Activated T-helper 1 cell treated with anti-CD3 and anti-CD28 coated beads, Interleukin-2, amount 50 U/mL, for 16 hours (primary cell): ENCODE measurements at places on chromosomes 3 and 15.

DNA sequence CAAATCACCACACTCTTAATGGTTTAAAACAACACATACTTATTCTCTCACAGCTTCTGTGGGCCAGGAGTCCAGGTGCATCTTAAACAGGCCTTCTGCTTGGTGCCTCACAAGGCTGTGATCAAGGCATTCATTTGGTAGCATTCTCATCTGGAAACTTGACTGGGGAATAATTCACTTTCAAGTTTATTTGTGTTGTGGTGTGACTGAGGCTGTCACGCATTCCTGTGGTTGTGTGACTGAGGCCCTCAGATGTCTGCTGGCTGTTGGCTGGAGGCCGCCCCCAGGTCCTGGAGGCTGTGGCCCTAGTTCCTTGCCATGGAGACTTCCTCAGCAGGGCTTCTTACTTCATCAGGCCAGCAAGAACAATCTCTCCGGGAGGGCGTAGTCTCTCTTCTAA, 16.9 kb upstream of the FAM3D start:
- DNase-seq, result no peak

- DNase-seq, result no peak
Observed at GRCh38 chr3:39138804-39139415, 14.5 kb downstream of the CSRNP1 start.

GRCh38 chr3:100123112-100123511, 8.8 kb upstream of the FILIP1L start:
- DNase-seq, result no peak

- DNase-seq, result no peak
Observed at GRCh38 chr15:61083081-61083787, 145.9 kb downstream of the RORA start.

- DNase-seq, result no peak
Observed at GRCh38 chr15:83446904-83447709, at the start of gene SH3GL3. Gene SH3GL3 (plus strand): TSS chr15:83447341. CDS start chr15:83447534, 193 bp downstream.

- DNase-seq, result no peak
Observed at GRCh38 chr3:37114251-37115145, 59.9 kb downstream of the LRRFIP2 start.

- no peak for DNase-seq
Observed at GRCh38 chr3:4138150-4138785, 164.9 kb upstream of the SETMAR start.

GRCh38 chr15:88982946-88983342, 69.8 kb upstream of the MFGE8 start:
- DNase-seq, result no peak

GRCh38 chr3:190912736-190913135, 50.2 kb upstream of the GMNC start:
- DNase-seq, result no peak

DNA sequence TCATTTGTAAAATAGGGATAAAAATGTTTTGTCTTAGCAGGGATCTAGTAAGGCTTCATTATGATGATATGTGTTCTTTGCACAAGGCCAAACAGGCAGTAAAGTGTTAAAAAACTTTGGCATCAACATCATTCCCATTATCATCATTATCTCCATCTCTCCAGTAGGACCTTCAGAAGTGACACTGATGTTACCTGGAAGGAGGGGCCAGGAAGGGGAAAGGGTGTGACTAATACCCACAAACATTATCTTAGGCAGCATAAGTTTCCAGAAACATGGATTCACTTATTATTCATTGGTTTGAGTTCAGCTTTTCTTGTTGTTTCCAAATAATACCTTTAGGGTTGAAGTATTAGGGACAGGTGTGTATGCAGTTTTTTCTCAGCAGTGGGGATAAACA, 399.6 kb downstream of the PTPRG start:
- DNase-seq, result no peak

GRCh38 chr15:63043335-63044076, 959 bp downstream of the TPM1 start:
- DNase-seq, result no peak

- DNase-seq, result no peak
Observed at GRCh38 chr3:16524196-16524595, 10.7 kb upstream of the RFTN1 start.

DNA sequence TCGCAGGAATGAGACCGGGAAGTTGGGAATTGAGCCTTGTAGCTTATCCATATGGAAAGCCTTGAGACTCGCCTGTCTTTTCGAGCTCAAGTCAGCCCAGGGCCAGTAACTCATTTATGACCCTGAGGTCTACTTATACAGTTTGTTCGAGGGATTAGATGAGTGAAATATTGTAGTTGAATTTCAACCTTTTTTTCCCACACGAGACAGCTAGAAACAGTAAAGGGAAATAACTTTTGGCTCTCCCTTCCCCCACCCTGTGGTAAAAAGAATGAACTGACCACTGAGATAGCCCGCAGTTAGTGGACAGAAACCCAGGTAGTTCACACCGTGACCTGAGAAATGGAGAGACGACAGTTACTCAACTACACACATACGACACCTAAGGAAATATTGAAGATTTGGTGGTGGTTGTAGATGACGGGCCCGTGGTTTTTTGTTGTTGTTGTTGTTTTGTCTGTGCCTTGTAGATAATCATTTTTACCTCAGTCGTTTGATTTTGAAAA, 841 bp downstream of the EIF3J start:
- DNase-seq, result no peak

GRCh38 chr3:172038798-172039435, 461 bp upstream of the FNDC3B start:
- DNase-seq, result no peak

DNA sequence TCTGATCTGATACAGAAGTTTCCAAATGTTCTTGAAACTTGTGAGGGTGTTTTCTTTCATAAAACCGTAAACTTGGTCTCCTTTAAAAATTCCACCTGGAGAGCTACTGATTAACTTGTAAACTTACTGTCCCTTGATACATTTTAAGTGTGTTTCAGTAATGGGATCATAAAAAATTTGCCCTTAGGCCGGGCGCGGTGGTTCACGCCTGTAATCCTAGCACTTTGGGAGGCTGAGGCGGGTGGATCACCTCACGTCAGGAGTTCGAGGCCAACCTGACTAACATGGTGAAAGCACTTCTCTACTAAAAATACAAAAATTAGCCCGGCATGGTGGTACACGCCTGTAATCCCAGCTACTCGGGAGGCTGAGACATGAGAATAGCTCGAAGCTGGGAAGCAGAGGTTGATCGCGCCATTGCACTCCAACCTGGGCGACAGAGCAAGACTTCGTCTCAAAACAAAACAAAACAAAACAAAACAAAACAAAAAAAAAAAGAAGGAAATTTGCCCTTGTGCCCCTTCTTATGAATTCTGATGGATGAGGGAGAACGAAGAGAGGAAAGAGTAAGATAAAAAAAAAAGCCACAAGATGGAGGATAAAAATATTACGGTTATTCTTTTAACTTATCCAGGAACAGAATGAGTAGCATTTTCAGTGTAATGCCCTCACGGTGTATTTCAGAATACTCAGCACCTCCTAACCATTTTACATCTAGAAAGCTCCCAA, 32.1 kb upstream of the AP4E1 start:
- DNase-seq, result no peak

GRCh38 chr3:88918841-88919240, 188.6 kb upstream of the EPHA3 start:
- no peak for DNase-seq

DNA sequence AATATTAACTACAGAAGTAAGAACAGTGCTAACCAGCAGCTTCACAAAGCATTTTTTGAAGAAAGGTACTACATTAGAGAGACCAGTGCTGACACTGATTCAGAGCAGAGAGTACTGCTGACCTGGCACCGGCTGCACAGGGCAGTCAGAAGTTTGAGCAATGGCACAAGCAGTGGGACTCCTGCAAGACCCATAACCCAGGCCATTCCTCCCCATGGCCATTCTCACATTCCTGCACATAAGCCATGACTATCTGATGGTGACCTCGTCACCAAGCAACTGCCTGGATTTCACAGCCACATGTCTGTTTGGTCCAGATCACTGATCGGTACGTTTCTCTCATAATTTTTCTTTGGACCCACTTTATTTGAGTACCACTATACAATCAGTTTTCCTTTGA, 88.7 kb downstream of the GPR156 start:
- DNase-seq, result no peak

DNA sequence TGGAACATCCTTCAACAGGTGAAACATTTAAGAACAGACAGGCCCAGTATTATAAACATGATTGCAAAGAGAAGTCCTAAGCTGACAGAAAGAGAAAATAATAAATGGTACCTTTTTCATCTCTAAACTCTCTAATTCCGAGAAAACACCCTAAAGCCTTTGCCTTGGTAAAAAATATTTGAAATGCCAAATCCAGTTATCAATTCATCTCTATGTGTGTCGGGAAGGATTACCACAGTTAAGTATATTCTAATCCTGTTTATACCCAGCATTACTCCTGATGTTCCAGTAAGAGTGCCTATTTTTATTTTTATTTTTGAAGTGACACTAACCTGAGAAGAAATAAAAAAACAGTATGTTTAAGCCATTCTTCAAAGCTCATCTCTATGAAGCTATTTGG, 219.3 kb upstream of the NANOGP8 start:
- no peak for DNase-seq

DNA sequence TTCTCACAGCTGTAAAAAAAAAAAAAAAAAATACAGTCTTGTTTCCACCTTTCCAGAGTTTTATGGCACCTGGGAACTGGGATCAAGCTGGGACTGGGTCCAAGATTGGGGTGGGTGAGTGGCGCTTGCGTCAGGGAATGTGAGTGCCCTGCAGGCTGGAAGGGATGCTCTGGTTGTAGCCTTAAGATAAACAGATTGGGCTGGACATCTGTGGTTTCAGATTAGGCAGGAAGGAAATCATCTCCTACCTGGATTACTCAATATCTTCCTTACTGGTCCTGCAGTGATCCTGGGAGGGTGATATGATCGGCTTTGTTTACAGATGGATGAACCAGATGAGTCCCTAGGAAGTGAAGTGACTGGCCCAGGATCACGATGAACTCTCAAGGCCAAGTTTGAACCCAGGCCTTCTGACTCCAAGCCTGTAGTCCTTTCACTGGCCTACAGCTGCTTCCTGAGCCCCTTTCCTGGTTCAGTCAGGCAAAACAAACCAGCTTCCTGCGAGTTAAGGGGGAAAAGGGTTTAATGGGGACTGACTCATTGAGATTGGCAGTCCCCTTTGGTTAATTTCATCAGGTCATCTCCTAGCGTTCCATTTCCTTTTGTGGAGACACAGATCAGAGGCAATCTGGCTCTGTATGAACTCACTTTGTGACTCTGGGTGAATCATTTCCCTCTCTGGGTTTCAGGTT, 179.8 kb downstream of the THSD4 start:
- no peak for DNase-seq

DNA sequence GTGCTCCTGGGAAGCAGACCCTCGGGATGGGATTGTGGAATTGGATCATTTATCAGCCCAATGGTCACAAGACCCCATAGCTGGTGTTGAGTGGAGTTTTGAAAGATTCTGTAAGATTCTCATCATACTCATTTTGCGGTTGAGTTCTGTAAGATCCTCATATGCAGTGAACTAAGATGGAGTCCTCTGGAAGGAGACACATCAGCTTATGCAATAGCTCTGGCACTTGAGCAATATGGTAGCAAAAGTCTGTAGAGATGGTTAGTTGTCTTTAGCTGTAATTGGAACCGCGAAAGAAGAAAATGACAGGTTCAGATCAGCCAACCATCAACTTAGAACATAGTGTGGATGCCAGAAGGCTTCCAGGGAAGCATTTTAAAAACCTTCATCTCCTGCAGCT, 184.5 kb upstream of the TSC22D2 start:
- DNase-seq, result no peak

DNA sequence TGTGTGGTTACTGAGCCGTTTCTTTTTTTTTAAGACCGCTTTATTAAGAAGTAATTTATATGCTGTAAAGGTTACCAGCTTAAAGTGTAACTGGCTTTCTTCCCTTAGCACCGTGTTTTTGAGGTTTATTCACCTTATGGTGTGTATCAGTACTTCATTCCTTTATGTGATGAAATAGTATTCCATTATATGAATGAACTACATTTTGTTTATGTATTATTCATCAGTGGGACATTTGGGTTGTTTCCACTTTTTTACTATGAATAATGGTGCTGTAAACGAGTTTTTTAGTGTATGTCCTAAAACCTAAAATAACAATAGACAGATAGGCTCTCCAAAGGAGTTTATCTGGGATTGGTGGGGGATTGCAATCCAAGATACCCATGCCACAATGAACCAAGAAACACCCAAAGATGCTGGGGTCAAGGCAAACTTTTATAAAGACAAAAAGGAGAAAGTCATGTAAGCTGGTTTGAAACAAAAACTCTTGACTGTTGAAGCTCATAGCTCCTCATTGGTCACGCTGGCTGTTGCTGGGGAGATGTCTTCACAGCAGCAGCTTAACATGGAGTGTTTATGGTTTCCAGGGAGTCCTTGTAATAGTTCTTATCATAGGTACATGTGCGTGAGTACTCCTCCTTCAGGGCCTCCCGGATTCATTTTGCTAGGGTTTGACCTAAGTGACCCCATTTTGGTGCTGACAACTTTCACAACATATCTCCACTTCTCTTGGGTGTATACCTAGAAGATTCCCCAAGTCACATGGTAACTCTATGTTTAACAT, 16.0 kb downstream of the TM2D3 start:
- DNase-seq, result no peak

DNA sequence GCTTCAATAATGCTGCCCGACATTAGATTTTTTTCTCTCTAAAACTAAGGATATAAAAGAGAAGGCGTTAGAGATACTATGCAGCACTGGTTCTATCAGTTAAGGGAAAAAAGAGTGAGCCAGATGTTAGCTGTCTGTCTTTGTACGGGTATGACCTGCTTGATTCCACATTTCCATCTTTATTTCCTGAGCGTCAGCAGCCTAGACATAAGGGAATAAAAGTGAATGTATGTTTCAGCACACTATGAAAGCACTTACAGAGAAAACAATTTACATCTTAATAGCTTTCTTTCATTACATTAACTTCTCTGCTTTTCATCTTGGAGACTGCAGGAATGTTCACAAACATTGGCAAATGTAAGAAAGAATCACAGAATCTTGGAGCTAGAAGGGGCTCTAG, 319.3 kb downstream of the CTNNB1 start:
- DNase-seq, result no peak
